ENCODE measurements at places on chromosomes 1 and 21.

DNA sequence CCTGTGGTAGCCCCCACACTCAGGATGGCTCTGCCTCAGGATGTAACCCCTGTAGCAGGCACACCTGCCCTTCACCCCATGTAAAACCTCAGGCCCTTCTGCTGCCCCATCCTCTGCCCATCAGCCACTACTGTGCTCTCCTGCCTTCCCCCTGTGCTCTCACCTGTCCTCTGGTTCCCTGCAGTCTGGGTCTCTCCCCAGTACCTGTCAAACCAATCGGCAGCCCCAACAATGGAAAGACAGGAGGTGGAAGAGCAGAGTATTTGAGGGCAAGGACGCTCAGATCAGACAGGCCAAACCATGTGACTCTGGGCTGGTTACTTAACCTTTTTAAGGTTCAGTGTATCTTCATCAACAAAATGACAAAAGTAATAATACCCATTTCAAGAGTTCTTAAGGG is 30.9 kb downstream of the SMIM12 start:
- no peak for DNase-seq

DNA sequence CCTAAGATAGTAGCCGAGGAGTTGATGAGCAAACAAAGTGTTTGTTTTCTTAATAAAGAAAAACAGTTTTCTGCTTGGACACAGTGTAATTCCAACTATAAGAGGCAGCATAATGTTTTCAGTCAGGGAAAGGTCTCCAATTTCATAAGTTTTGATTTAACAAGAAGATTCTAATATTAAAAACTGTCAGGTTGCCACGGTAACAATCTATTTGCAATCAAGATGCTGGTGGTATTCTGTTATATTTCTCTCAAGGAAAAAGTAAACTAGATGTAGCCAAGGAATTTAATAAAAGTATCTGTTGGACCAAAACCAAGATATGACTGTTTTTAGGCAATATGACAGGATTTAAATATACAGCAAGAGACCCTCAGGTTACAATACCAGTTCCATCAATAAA is 211.7 kb downstream of the SMYD3 start:
- DNase-seq, result no peak

- peak; percentile 82 for DNase-seq
Measured at GRCh38 chr1:30790850-30791778, 33.5 kb upstream of the LAPTM5 start.

GRCh38 chr1:93519199-93519829 is 71.4 kb downstream of the FNBP1L start:
- DNase-seq, result no peak

DNA sequence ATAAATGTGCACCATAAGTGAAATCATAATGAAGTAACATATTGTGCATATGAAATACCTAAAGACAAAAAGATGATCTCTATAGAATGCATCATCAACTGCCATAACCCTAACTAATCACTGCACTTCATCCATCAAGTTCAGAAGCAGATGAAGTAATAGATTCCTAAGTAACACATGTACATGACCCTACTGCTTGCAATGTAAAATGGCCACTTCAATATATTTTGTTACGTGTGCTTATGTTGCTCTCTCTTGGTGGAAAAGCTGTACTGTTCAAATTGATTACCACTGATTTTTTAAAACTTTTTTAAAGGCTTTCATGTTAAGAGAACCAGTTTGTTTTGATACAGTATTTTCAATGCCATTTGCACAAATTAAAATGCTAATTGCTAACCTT is 141.8 kb downstream of the TTLL7 start:
- peak; percentile 13 for DNase-seq

DNA sequence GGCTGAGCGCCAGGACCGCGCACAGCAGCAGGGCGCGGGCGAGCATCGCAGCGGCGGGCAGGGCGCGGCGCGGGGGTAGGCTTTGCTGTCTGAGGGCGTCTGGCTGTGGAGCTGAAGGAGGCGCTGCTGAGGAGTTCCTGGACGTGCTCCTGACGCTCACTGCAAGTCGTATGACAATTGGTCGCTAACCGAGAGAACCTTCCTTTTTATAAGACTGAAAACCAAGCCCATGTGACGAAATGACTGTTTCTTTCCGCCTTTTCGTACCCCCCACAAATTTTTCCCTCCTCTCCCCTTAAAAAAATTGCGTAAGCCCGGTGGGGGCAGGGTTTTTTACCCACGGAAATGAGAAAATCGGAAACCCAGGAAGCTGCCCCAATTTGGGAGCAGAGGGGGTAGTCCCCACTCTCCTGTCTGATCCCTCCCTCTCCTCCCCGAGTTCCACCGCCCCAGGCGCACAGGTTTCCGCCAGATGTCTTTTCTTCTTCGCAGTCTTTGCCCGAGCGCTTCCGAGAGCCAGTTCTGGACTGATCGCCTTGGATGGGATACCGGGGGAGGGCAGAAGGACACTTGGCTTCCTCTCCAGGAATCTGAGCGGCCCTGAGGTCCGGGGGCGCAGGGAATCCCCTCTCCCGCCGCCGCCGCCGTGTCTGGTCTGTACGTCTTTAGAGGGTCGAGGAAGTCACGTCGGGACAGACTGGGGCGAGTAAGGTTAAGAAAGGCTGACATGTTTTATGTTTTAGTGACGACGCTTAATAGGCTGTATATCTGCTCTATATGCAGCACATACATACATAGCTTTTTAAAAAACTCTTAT is at the start of gene PTGS2:
Gene PTGS2, minus strand, starts transcription at position 179 of the 817 bp plus-strand sequence. Its CDS starts 133 bp downstream, at position 46.
- DNase-seq, result peak; percentile 18

DNA sequence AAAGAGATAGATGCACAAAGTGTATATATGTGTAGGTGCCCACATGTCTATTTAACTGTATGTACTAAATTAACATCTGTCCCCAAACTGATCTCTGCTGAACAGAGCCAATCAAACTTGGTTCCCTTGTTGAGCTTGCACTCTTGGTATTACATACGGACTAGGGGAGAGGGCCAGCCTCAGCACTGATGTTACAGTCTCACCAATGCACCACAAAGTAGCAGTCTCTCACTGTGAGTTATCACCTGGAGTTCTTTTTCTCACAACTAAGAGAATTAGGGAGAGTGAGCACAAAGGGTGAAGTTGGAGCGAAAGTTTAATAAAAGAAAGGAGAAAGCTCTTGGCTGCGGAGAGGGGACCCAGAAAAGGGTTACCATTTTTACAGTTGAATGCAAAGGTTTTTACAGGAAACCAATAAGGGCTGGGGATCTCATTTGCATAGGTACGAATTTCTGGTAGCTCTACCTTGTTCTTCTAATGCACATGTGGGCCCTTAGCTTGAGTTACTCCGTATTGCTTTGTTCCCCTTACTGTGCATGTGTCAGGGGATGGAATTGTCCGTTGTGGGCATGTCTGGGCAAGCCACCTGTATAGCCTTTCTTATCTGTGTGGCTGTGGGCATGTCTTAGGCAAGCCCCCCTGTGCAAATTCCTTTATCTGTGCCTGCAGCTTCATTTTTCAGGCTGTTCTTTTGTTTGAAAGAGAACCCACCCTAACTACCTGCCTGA is 13.3 kb upstream of the CHI3L2 start:
- DNase-seq, result peak; percentile 61

- no peak for DNase-seq
Measured at GRCh38 chr1:247468481-247469140, 10.7 kb upstream of the OR2B11 start.

DNA sequence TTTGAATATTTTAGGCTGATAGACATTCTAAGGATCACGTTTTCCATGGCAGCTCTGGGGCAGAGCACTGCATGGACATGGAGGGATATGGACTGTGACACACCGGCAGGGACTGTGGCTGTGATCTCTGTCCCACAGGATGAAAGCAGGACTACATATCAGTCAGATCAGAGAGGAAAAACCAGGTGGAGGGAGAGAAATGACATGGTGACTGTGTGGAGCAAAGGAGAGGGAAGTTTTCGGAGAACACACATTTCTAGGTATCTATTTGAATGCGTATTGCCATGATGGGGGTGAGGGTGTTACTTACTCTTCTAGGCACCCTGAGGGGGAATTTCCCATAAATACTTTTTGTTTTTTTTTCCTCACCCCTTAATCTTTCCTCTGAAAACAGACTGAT is 3.2 kb upstream of the CD1C start:
- DNase-seq, result peak; percentile 63

DNA sequence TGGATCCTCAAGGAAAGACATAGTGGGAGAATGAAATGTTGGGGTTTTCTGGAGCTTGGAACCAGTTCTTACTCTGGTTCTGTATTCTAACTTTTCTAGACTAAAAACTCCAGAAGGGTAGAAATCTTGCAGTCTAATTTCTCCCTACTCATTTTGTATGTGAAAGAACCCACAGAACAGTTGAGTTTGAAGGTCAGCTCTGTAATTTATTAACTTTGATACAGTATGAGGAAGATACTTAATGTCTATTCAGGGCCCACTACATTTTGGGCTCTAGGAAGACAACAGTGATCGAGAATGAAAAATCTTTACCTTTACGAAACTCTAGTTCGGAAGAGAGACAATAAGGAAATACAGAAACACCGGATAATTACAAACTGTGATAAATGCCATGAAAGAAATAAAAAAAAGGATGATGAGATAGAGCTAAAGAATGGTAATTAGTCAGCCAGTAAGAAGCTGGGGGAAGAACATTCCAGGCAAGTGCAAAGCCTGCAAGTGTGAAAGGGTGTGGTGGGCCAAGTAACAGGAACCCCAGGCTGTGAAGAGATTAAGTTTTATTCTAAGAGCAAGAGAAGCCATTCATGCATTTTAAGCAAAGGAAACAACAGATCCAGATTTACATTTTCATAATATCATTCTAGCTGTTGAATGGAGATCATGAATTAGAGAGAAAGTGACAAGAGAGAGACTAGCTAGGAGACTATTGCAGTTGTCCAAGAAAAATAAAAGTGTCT is 159.9 kb upstream of the HMCN1 start:
- DNase-seq, result no peak

DNA sequence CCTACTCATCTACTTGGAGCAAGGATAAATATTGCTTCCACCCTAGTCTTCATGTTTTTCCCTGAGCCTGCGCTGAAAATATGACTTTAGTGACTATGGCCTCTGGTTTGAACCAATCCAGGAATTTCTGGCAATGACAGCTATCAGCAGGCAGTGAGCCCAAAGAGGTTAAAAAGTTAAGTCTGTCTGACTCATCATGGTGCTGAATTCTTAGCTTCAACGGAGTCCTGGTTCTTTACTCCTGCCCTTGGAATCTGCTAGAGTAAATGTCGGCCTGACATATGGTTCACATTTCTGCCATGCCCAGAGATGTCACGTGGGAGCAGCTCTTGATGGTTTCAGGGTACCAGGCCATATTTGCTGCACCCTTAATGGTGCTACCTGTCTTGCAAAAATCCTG is 351.6 kb upstream of the PLXNA2 start:
- no peak for DNase-seq

DNA sequence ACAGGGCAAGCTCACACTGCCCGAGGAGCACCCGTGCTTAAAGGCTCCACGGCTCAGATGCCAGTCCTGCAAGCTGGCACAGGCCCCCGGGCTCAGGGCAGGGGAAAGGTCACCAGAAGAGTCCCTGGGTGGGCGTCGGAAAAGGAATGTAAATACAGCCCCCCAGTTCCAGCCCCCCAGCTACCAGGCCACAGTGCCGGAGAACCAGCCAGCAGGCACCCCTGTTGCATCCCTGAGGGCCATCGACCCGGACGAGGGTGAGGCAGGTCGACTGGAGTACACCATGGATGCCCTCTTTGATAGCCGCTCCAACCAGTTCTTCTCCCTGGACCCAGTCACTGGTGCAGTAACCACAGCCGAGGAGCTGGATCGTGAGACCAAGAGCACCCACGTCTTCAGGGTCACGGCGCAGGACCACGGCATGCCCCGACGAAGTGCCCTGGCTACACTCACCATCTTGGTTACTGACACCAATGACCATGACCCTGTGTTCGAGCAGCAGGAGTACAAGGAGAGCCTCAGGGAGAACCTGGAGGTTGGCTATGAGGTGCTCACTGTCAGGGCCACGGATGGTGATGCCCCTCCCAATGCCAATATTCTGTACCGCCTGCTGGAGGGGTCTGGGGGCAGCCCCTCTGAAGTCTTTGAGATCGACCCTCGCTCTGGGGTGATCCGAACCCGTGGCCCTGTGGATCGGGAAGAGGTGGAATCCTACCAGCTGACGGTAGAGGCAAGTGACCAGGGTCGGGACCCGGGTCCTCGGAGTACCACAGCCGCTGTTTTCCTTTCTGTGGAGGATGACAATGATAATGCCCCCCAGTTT is 1.3 kb downstream of the CELSR2 start:
- no peak for DNase-seq

DNA sequence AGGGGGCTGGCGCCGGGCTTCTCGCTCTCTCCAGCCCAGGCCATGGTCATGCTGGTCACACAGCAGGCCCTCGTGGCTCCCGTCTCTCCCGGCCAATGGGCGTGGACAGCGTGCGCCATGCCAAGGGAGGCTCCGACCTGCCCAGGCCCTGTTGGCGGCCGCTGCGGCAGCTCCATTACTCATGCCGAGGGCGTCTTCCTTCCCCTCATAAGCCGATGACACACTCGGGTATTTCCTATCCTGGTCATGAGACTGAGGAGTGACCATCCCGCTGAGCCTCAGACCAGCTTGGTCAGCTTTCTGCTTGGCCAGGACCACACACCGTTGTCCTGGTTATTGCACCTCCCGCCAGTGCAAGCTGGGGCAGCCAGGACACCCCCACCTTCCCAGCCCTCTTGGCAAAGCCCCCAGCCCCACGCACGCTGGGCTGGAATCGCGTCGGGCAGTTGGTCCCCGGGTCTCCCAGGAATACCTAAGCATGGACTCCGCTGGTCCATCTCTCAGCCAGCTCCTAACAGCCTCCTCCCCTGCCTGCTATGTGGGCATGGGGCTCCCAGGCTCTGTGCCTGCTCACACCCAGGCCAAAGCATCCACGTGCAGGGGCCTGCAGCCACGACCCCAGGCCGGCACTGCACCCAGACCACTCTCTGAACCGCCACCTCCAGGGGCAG is 49.8 kb downstream of the ARHGEF16 start:
- no peak for DNase-seq

- DNase-seq, result no peak
Measured at GRCh38 chr1:119987112-119987511, 82.3 kb downstream of the NOTCH2 start.

DNA sequence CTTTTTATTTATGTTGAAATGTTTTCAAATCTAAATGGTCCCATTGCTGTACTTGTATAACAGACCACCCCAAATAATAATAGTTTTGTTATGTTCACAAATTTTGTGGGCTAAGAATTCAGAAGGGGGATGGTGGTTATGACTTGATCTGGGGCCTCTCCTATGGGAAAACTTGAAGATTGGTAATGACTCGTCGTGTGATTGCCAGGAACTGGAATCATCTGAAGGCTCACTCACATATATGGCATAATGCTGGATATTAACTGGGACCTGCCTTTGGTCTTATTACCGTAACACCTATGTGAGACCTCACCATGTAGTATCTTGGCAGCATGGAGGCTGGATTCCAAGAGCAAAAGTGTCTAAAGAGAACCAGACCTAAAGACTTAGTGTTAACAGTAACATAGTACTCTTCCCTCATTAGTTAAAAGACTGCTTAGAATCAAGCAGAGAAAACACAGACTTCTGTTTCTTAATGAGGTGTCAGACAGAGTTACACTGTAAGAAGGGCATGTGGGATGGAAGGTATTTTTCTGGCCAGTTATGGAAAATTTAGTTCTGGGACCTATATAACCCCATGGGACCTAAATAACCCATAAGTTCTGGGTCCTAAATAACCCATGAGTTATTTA is 11.9 kb downstream of the LYPLAL1 start:
- no peak for DNase-seq

GRCh38 chr1:155729031-155729898 is 40.4 kb downstream of the DAP3 start:
- peak; percentile 50 for DNase-seq

Data from B cell (primary cell).